ENCODE measurements at places on chromosomes 7 and 10.
A peak's percentile ranks its signal among the peaks of the same experiment; 100 is the strongest.

GRCh38 chr10:29908962-29909361 is 150.4 kb downstream of the JCAD start:
- DNase-seq: no peak

DNA sequence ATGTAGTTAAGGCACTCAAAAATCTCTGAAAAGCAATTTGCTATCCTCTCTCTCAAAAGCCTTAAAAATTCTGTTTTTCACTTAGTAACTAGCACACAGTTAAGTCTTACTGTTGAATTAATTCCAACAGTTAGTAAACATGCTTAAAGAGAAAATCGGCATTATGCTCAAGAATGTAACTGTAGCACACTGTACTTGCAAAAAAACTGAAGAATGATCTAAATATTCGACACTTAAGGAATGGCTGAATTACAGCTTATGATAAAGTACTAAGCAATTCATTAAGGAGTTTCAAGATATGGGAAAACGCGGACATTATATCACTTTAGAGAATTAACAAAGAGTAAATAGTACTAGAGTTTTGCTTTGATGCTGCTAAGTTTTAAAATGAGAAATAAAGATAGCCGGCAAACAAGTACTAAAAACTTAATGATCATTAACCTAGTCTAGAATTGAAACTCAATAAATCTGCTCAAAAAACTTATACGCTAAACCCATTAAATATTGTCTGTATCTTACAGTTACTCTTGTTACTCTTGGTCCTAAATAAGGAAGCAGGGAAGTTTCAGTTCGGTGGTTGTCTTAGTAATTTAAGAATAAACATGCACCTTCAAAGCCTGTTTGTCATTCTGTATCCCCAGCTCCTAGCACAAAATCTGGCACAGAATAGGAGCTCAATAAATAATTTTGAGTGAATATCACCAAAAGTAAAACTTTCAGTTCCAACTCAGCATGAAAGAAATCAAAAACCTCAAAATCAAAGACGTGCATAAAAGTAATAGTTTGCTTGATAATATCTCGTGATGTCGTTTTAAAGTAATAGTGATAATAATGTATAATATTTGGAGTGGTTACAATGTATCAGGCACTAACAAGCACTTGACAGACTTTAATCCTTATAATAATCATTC is 1.2 kb downstream of the TRDMT1 start:
- no peak for DNase-seq

DNA sequence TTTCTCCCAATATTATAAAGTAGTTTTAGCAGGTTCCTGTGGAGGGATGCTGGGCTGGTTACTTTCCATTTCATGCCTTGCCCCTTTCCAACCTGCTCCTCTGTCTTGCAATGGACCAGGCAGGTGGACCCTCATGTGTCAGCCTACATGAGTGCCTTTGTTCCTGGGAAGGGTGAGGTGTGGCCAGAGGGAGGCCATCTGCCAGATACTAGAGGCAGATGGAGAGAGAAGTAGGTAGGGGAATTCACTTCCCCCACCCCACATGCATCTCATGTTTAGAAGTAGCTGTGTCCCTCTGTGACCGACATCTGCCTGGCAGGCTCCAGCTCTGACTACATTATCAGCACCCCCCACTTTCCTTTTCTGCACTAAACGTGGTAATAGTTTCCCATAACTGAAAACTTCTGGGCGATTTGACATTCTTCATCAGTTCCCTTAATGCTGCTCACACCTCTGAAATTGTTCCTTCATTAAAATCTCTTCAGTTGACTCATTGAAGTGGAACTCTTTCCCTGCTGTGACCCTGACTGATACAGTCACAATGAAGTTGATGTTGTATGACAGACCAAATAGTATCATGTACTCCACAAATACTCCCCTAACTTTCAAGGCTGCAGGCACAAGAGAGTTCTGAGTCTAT is 396.3 kb upstream of the FZD8 start:
- no peak for DNase-seq

- DNase-seq: peak; percentile 66
Observed at GRCh38 chr10:6070660-6071059, 8.5 kb upstream of the IL2RA start.

DNA sequence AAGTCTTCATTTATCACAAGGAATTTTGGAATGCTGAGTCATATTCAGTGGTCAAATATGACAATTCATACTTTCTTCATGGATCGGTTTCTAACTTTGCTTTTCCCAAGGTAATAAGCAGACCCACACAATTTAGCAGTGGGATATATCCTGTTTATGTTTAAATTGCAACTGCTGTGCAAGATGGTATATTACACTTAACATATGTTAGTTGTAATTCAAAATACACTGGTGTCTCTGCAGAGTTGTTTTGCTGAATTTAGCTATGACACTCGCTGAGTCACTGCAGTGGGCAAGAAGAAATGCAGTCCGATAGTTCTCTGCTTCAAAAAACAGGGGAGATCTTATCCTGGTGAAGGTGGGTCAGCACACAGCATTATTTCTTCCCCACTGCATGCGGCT is 194.8 kb upstream of the PTN start:
- DNase-seq: no peak

- DNase-seq: no peak
Observed at GRCh38 chr10:21993360-21994001, 10.0 kb downstream of the DNAJC1 start.

DNA sequence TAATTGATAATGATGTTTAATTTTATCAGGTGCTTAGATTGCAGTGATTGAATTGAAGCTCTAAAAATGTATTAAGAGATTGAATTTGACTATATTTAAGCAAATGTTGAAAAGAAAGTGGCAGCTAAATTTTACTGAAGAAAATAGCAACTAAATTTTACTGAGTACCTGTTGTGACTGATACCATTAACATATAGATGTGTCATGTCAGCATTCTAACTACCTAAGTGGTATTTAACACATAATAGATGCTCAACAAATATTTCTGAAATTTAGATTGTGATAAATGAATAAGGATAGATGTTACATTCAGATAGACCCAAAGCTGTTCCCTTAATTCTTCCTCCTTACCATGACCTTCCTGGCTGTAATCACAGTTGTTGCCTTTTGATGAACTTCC is 350.9 kb upstream of the VWC2 start:
- no peak for DNase-seq

DNA sequence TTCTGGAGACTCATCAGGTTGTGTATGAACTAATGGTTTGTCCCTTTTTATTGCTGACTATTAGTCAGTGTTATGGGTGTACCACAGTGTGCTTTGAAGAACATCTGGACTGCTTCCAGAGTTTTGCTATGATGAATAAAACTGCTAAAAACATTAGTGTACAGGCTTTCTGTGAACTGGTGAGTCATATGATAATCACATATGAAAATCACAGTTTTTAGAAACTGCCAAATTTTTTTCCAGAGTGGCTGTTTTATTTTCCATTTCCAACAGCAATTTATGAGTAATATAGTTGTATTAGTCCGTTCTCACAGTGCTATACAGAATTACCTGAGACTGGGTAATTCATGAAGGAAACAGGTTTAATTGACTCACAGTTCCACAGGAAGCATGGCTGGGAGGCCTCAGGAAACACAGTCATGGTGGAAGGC is 281.2 kb upstream of the VSTM2A start:
- DNase-seq: no peak

GRCh38 chr7:123629281-123629680 is 26.4 kb upstream of the LMOD2 start:
- DNase-seq: no peak

DNA sequence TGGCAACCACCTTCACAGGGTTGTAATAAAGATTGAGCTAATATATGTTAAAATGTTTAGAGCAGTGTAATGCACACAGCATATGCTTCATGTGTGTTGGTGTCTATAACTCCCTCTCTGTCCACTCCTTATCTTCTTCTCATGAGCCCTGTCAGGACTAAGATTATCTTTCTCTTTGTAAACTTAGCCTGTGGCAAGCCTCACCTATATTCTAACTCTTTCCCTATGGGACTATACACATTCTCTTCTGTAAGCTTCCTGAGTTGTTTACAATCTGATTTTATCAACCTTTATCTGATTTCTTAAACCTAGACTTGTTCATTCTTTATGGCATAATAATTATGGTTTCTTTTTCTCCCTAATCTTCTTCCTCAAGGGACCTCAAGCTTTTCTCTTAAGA is 2.4 kb upstream of the PIP start:
- no peak for DNase-seq

GRCh38 chr10:11144626-11145494 is 127.2 kb downstream of the CELF2 start:
- no peak for DNase-seq

DNA sequence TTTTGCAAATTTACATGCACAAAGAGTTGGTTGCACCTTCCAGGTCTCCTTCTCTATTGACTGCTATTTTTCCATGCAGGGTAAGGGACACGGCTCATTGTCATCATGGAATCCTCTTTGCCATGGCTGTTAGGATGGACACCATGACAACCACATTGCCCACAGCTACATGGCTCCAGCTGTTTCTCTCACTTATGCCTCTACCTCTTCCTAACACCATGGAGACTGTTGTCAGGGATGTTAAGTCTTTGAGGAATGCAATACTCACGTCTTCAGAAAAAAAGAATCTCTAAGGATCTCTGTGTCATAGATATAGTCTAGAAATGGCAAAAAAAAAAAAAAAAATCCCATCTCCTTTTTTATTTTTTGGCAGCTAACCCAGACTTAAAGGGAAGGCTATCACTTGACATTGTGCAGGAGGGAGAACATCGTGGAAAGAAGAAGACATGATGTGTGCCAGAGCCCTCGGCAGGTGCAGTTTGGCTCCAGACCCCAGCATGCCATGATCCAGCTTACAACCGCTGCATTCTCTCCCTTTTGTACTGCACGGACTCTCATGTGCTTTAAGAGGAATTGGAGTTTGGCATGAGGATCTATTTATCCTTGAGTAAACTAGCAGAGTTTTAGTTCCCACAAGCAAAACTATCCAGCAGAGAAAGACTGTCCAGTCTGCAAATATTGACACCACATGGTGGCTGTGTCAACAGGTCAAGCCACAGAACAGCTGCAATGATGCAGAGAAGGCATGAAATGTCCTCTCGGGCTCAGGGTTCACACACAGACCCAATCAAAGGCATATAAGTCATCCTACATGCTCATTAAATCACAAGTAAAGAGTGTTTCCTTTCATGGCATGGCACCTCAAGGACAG is 70.8 kb downstream of the FRMD4A start:
- DNase-seq: no peak

DNA sequence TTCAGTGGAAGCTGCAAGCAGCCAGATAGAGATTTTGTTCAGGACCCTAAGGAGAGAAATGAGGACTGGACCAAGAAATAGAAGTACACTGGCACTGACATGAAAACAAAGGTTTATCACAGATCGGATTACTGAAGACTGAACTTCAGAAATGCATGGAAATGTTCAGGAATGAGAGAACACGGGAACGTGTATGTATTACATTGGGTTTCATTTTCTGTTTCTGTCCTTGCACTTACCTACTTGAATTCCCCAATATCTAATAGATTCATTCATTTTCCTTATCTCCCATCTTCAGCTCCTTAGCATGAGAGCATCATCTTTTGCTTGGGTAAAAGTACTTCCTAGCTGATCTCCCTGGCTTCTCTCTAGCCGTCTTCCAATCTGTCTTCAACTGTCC is 114.5 kb downstream of the CACNB2 start:
- no peak for DNase-seq

DNA sequence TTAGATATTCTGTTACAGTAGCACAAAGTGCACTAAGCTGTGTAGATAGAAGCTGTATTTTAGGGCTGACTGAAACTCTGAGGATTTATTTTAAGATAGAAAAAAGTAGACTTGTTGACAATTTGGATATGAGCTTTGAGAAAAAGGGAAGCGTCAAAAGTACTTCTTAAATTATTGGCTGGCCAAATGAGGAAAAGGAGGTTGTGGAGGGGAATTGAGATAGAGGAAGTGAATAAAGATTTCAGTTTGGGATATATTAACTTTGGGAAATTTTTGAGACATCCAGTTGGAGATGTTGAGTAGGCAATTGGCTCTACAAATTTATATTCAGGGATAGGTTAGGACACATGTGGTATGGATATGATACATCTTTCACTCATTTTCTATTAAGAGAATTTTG is 74.0 kb upstream of the CCDC6 start:
- DNase-seq: no peak

- DNase-seq: no peak
Observed at GRCh38 chr10:31876652-31877352, 51.8 kb downstream of the ARHGAP12 start.

DNA sequence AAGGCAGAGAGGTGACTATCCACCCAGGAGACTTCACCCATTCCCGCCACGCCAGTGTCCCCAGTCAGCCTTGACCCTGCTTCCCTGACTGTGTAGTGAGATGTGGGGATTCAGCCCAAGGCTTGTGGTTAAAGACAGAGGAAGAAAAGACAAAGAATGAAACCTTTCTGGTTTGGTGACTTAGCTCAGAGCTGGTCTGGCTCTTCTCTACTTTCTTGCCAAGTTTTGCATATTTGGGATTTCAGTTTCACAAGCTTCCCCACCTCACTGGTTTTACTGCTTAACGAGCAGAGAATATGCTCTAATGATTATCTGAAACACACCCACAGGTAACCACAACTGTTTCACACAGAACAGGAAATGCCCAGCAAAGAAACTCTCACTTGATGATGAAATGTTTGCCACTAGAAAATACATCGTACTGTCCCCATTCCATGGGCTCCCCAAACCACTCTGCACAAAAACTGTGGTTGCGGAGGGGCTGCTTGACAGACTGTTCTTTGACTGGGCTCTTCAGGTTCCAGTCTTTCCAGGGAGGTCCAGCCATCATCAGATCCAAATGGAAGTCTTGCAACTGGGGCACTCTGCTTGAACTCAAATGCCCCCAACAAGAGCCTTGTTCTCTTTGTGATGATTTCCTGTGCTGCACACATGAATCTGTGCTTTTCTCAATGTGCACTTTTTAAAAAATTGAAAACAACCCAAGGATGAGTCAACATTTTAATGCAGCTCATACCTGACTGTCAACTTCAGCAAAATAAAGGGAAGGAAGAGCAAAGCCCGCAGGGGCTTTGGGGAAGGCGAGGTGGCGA is 95.5 kb downstream of the CTBP2 start:
- DNase-seq: no peak

GRCh38 chr10:132465193-132465888 is 68.3 kb downstream of the PWWP2B start:
- DNase-seq: no peak

- no peak for DNase-seq
Observed at GRCh38 chr7:120108376-120108775, 164.6 kb upstream of the KCND2 start.

GRCh38 chr10:77817541-77817940 is 109.0 kb downstream of the DLG5 start:
- no peak for DNase-seq

DNA sequence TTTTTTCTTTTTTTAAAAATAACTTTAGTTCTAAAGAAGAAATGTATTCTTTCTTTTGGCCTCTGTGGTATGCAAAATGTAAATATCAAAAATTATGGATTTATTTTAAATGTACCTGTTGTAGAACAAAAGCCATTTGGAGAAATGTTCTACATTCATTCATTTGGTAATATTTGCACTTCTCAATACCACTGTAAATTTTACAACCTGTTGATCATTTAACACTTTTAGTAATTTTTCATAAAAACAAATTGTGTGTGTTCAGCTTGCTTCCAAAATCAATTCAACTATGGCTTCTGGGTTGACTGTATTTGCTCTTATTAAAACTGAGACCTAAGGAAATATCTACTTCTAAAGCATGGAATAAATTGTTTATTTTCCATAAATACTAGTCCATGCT is 2.3 kb upstream of the IGF2BP3 start:
- no peak for DNase-seq
